CD8-positive, alpha-beta memory T cell (primary cell): ENCODE measurements at places on chromosomes 12 and 14. TPM values are rescaled to one million over a fixed set of nuclear protein-coding genes. Genes with fewer than 3 reads are reported as not detected.

The KRT82 gene
- total RNA-seq: not detected

The GARIN6 gene
- total RNA-seq: not detected

The AMDHD1 gene
- 2.1 TPM for total RNA-seq

The COX6A1 gene
- 475 TPM for total RNA-seq

The HCAR2 gene
- not detected for total RNA-seq

The BATF gene
- total RNA-seq: 165 TPM

The KRT6A gene
- total RNA-seq: not detected

The SMCO2 gene
- total RNA-seq: not detected
